ENCODE measurements at places on chromosomes 2 and 18.

DNA sequence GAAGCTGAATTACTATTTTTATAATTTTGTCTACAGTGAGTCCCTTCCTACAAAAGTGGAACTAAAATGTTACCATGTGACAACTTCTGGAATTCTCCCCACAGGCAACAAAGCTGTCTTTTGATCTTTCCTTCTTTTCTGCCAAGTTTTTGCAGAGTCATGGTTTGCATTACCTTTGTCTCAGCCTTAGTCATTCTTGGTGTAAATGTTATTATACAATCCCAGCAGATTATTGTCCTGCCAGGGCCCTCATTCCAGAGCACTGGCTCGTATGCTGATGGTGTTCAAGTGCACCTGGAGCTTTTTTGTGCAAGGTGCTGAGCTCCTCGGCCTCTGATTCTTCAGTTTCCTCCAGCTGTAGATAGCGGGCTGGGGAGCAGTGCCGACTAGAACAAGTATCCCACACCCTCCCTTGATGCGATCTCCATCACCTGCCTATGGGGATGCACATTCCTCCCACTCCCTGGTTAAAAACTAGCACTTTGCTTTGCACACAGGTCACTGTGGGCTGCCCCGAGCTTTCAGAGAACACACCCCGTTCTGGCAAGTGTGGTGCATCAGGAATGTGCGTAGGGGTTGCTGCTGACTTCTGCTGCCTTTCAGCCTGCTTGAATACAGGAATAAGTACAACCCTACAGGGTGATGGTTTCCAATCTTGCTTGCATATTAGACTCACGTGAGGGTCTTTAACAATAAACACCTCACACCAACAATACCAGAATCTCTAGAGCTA, 263.6 kb downstream of the RNF144A start:
- DNase-seq: no peak

- no peak for DNase-seq
Measured at GRCh38 chr2:209391776-209392401, 32.0 kb upstream of the MAP2 start.

- DNase-seq: no peak
Measured at GRCh38 chr18:55781481-55781957, 193.5 kb upstream of the TCF4 start.

DNA sequence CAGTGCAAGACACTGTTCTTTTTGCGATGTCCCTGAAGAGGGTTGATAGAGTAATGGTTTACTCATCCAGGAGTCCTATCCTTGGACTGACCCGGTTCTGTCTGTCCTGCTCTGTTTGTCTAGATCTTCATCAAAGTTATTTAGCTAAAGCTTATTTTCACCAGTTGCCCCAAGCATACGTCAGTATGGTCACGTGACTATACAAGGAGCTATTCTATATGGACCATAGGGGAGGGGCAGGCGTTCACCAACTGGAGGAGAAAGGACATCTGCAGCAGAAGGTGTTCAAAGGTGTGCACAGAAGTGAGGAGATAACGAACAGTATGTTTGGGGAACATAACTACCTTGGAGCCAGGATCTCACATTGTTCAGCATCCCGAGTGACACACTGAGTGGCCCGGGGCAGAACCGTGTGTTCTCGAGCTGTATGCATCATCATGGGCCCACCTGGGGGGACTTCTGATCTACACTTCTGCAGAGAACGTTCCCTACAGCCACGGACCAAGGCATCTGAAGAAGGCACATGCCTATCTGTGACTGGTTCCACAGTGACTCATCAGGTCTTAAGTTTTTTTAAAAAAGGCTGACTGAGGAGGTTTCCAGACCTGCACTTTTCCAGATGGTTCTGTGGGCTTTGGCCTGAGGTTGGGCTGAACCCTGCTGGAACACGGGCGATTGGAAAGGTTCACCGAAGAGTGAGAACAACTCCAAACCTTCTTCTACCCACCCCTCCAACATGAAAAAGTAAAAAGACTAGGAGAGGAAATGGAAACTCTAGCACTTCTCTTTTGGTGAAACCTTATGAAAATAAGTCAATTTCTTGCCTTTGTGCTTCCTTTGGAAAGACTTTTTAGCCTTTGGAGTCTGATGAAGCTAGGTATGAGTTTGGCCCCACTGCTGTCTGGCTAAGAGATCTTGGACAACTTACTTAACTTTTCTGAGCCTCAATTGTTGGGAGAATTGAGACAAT, 68.6 kb upstream of the YWHAQ start:
- no peak for DNase-seq

- DNase-seq: no peak
Measured at GRCh38 chr2:70746094-70746974, 21.7 kb downstream of the ADD2 start.

DNA sequence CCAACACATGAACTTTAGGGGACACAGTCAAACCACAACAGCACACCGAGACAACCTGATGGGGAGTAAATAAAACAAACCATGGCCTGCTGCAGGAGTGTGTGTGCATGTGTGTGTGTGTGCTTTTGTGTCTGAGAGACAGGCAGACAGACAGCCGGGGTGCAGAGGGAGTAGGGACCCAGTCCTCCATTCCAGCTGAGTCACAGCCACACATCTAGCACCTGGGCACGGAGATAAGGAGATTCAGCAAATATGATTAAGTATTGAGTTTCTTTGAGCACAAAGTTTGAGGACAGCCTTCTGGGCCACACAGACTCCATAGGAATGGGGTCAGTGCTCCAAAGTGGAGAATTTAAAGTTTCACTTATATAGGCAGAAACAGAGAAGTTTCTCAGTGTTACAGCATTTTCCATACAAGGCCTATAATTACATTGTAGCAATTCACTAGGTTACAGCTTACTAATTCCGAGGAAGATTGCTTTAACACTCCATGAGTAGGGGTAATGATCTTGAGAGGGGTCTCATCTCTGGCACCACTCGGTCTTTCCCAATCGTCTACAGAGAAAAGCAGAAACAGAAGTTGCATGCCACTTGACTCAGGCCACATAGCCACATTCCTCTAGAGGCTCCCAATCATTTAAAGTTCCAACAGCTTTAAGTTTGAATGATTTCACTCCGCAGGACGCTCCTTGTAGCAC, 30.8 kb upstream of the PRLH start:
- no peak for DNase-seq

- DNase-seq: no peak
Measured at GRCh38 chr2:222306393-222307142, 7.8 kb upstream of the PAX3 start.

- no peak for DNase-seq
Measured at GRCh38 chr2:48993576-48993975, 160.7 kb downstream of the FSHR start.

GRCh38 chr2:51516667-51517066, 484.7 kb upstream of the NRXN1 start:
- no peak for DNase-seq

DNA sequence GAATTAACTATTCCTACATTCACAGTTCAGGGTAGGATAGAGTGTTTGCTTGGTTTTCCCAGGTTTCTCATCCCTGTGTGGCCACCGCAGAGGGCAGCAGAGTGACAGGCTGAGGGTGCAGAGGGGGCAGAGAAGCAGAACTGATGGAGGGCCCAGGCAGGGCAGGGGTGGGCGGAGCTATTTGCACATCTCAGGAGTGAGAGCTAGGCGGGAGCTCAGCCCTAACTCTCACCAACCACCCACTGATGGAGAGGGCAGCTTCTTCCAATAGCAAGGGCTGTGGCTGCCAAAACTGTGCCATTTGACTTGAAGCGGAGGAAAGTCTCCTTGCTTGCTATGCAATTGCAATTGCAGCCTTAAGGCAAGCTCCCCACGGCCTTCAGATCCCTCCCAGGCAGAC, 12.0 kb upstream of the DARS1 start:
- DNase-seq: no peak

GRCh38 chr2:28325567-28326468, 66.8 kb upstream of the FOSL2 start:
- no peak for DNase-seq

DNA sequence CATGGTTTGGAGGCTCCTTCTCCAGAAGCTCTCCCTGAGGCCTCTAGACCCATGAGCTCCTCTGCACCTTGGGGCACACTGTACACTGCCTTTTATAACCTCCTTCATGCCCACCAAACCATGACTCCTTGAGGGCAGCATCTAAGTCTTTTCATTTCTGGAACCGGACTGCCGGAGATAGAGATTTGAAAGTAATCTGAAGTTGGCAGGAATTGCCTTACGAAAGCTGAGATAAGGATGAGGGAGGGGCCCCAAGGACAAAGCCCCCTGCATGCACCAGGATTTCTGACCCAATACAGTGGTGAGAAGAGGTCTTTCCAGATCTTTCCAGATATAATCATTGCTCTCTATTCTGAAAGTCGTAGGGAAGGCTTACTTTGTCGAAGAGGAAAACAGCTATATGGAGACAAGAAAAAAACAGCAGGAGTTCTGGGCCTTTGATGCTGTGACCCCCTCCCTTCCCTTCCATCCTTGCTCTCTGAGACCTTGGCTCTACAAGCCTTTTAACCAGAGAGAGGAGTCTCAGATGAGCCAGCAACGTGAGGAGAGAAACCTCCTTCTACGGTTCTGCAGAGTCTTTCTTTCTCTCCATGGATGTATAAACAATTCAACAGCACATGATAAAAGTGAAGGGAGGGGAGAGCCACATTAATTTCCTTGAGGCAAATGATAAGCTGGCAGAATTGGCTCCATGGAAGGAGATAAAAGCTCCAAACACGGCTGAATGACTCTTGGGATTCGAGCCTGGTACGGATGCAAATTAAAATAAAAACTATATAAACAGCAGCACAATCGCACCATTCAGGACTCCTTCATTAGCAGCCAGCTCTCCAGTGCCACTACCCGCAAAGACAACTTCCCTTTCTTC, 88.0 kb upstream of the RTN4 start:
- DNase-seq: no peak

GRCh38 chr18:43635397-43635796, 358.1 kb upstream of the SYT4 start:
- no peak for DNase-seq

DNA sequence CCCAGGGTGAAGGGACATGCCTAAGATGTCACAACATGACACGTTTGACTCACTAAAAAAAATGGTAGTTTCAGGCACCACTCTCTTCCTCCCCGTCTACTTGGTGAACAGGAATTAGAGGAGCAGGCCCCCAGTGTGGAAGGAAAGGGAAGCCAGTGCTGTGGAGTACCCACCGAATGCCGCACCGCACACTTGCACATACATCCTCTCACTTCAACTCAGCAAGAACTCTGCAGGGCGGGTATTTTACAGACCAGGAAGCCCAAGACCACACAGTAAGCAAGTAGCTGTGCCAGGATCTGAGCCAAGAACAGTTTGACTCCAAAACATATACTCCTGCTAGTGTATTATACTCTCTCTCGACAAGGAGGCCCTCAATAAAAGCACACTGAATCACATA, 69.8 kb downstream of the BCL2 start:
- DNase-seq: no peak

DNA sequence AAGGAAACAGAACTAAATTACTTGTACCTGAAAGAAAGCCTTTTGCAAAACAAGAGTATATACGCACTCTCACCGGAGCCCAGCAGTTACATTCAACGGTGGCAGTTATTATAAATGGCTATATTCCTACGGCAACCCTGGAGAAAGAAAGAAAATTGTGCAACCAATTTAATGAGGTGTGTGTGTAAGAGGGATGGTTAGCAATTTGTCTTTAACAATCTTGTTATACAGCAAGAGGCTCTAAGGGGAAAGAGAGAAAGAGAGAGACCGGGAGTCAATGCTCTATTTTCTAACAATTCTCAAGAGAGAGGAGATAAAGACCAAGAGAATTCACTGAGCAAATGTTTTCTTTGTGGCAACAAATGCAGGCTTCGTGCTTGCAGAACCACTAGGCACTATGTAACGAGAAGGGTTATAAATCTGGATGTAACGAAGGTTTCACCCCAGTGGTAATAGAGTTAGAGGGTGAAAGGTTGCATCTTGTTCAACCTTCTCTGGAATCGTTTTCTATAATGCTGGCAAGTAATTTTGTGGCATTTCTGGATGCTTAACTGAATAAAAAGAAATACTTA, 359.1 kb upstream of the SPRED2 start:
- no peak for DNase-seq

DNA sequence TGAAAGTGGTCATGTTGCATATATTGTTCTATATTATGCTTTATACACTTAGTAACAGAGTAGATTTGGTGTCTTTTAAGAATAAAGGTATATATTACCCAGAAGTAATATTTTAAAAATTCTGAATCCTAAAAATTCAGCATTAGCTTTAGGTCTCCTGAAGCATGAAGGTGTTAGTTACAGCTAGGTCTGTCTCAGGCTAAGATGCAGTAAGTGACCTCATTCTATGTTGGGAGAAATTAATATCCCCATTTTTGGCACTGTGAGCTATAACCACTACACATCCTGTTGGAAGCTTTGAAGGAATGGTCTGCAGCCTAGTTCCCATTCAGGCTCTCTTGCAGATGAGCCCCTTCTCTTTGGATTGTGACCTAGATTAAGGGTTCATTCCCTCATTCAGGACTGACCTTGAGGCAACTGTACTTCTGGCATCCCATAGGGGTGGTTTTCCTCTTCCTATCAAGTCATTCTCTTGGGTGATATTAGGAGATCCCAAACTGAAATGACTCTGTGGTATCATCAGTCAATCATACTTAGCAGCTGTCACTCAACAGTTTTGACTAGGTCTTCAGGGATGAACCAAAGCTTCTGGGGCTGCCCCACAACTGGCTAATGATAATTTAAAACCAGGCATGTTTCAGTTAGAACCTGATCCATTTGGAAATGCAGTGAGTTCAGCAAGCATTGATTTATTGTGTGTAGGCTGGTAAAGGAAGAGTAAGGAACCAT, 117.7 kb downstream of the GPD2 start:
- DNase-seq: no peak

- no peak for DNase-seq
Measured at GRCh38 chr2:168552450-168552856, 96.4 kb downstream of the CERS6 start.
